Urinary bladder (tissue), 4 donors: ENCODE measurements at places on chromosomes 12 and 14. TPM values are rescaled to one million over a fixed set of nuclear protein-coding genes. Genes with fewer than 3 reads are reported as not detected.

Gene RAD9B
- 2.1 TPM for total RNA-seq

Gene FAIM2
- total RNA-seq, result 7.4 TPM

Gene SRSF5
- total RNA-seq, result 180 TPM

Gene RNF212B
- not detected for total RNA-seq

Gene RAB2B
- 34.3 TPM for total RNA-seq

Gene SLC6A13
- 0.53 TPM for total RNA-seq

Gene LIN7A
- total RNA-seq, result 31.2 TPM

Gene STYK1
- total RNA-seq, result 5.0 TPM

Gene POTEG
- not detected for total RNA-seq

Gene CLEC9A
- 0.90 TPM for total RNA-seq

Gene POLE2
- 25.5 TPM for total RNA-seq

Gene SOAT2
- total RNA-seq, result not detected

Gene NTS
- total RNA-seq, result 27.4 TPM

Gene OVCH1
- total RNA-seq, result 0.37 TPM

Gene FOXN4
- not detected for total RNA-seq

Gene STAB2
- 16.4 TPM for total RNA-seq

Gene ACOT6
- total RNA-seq, result not detected

Gene TAS2R31
- 27.1 TPM for total RNA-seq

Gene PPP4R3A
- 129 TPM for total RNA-seq

Gene TAS2R42
- total RNA-seq, result not detected

Gene COL2A1
- total RNA-seq, result 2.3 TPM

Gene NR1H4
- total RNA-seq, result 3.2 TPM

Gene DPY19L2
- total RNA-seq, result 54.2 TPM

Gene AP5M1
- total RNA-seq, result 30.9 TPM

Gene RPL10L
- total RNA-seq, result not detected

Gene FAM181A
- total RNA-seq, result not detected

Gene SMCO2
- not detected for total RNA-seq

Gene LRP6
- 98.3 TPM for total RNA-seq

Gene CCDC196
- not detected for total RNA-seq

Gene TAMALIN
- 13.0 TPM for total RNA-seq

Gene ATP23
- total RNA-seq, result 8.8 TPM

Gene CIROP
- not detected for total RNA-seq

Gene POTEM
- total RNA-seq, result not detected

Gene INHBE
- total RNA-seq, result not detected

Gene PRPH
- 9.1 TPM for total RNA-seq

Gene UBR7
- 28.2 TPM for total RNA-seq

Gene KERA
- total RNA-seq, result 1.1 TPM

Gene KRT3
- total RNA-seq, result not detected

Gene KRT82
- total RNA-seq, result not detected

Gene AQP2
- not detected for total RNA-seq

Gene DTX1
- total RNA-seq, result 3.3 TPM

Gene FITM1
- 4.2 TPM for total RNA-seq

Gene KRT80
- total RNA-seq, result 1.7 TPM

Gene ZC2HC1C
- total RNA-seq, result 1.5 TPM

Gene CCDC175
- total RNA-seq, result 0.74 TPM
